Activated CD8-positive, alpha-beta memory T cell treated with anti-CD3 and anti-CD28 coated beads, Interleukin-2, amount 10 ng/mL, durations not matched to agents 7 days and 5 days (primary cell): ENCODE measurements at places on chromosomes 7 and 10. TPM values are rescaled to one million over a fixed set of nuclear protein-coding genes. Genes with fewer than 3 reads are reported as not detected.

The PDE6C gene
- not detected for total RNA-seq

DNA sequence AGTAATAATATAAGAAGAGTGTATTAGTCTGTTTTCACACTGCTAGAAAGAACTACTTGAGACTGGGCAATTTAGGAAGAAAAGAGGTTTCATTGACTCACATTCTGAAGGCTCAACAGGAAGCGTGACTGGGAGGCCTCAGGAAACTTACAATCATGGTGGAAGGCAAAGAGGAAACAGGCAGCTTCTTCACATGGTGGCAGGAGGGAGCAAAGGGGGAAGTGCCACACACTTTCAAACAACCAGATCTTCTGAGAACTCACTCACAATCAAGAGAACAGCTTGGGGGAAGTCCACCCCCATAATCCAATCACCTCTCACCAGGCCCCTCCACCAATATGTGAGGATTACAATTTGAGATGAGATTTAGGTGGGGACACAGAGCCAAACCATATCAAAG is 212.5 kb upstream of the HDAC9 start:
- no peak overlapping the region for H3K27ac ChIP-seq
- no peaks in the 10 kb centered on the region for H3K36me3 ChIP-seq
- no peaks in the 10 kb centered on the region for H3K4me1 ChIP-seq
- no peak overlapping the region for H3K4me3 ChIP-seq
- no peak for DNase-seq
- H3K27me3 ChIP-seq, result no peaks in the 10 kb centered on the region

GRCh38 chr7:116167177-116167576 is 43.2 kb upstream of the TES start:
- no peak overlapping the region for H3K4me3 ChIP-seq
- H3K27ac ChIP-seq, result no peak overlapping the region
- no peaks in the 10 kb centered on the region for H3K36me3 ChIP-seq

DNA sequence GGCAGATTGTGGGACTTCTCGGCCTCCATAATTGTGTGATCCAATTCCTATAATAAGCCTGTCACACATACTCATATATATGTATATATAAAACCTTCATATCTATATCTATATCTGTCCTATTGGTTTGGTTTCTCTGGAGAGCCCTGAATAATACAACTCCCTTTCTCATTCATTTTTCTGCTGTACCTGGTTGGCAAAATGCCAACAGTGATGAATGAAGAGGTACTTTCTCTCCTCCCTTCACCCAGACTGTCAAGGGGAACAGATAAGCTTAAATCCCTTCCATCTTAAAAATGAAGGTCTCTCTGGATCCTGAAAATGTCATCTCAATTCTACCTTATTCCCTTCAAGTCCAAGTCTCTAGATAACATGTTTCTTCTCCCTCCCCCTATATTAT is 60.3 kb upstream of the FOXP2 start:
- H3K27me3 ChIP-seq, result no peaks in the 10 kb centered on the region
- H3K4me1 ChIP-seq, result no peaks in the 10 kb centered on the region
- no peak overlapping the region for H3K4me3 ChIP-seq
- H3K36me3 ChIP-seq, result no peaks in the 10 kb centered on the region
- no peak for DNase-seq
- H3K27ac ChIP-seq, result no peak overlapping the region

GRCh38 chr10:124450012-124450782 is at the start of gene NKX1-2:
NKX1-2 (minus strand) TSS chr10:124450035; CDS start chr10:124449943, 92 bp downstream.
- H3K27me3 ChIP-seq, result peaks cover 91% of the 10 kb centered on the region
- DNase-seq, result no peak
- peaks cover 16% of the 10 kb centered on the region for H3K4me1 ChIP-seq
- H3K4me3 ChIP-seq, result peak within 1 kb of the TSS; percentile 12

DNA sequence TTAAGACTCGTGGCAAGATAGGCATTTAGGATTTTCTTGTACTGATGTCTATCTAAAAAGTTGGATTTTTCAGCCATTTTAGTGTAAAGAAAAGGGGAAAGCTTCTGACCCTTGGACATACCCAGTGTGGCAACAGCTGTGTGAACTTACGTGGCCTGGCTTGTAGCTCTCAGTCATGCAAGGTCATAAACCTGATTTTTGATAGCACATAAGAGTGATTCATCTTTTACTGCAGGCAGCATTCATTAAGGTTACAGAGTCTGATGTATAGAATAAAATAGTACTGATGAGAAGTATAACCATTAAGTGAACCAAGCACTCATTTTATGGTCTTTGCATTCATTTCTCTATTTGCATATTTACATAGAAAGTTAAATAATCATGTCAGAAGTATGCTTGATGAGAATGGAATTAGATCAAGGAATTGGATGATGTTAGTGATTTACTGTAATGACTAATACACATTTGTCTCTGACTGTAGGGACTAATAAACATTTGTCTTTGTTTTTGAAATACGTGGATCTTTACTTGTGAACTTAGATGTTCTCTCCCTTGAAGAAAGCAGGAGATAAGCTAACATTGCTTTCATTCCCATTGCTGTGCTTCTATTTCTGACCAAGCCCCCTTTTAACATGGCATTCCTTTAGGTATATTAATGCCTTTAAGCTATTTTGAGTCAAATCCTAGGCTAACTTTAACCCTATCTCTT is 88.2 kb downstream of the GSDME start:
- no peak overlapping the region for H3K4me3 ChIP-seq
- H3K36me3 ChIP-seq, result peaks cover 1% of the 10 kb centered on the region
- H3K4me1 ChIP-seq, result no peaks in the 10 kb centered on the region
- no peaks in the 10 kb centered on the region for H3K27me3 ChIP-seq
- no peak overlapping the region for H3K27ac ChIP-seq

GRCh38 chr7:149478754-149479153 is 17.9 kb upstream of the ZNF777 start:
- H3K27ac ChIP-seq, result no peak overlapping the region
- no peaks in the 10 kb centered on the region for H3K27me3 ChIP-seq
- H3K4me1 ChIP-seq, result peaks cover 3% of the 10 kb centered on the region
- no peak for DNase-seq
